ENCODE measurements at places on chromosomes 11 and 22. TPM values are rescaled to one million over a fixed set of nuclear protein-coding genes. Genes with fewer than 3 reads are reported as not detected.

- H3K4me3 ChIP-seq = no peak overlapping the region
- H3K36me3 ChIP-seq = peaks cover 43% of the 10 kb centered on the region
- H3K27ac ChIP-seq = no peak overlapping the region
- no peaks in the 10 kb centered on the region for H3K27me3 ChIP-seq
Measured at GRCh38 chr22:20750461-20751184, 23.3 kb upstream of the SERPIND1 start.

DNA sequence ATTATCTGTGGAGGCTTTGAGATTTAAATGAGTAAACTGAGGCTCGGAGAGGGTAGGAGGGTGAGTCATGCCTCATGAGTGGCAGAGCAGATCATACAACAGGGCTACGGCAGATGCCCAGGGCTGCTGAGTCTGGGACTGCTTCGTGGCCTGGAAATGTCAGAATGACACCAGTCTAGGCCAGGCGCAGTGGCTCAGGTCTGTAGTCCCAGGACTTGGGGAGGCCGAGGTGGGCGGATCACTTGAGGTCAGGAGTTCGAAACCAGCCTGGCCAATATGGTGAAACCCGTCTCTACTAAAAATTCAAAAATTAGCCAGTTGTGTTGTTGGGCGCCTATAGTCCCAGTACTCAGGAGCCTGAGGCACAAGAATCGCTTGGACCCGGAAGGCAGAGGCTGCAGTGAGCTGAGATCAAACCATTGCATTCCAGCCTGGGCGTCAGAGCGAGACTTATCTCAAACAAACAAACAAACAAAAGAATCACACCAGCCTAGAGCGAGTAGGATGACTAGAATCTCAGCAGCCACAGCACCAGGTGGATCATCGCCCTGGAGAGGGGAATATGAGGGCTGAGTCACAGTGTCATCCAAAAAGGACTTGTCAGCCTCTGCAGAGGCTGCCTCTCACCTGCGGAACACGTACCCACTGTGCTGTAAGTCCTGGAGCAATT, 48.6 kb upstream of the ADA2 start:
- no peaks in the 10 kb centered on the region for H3K27me3 ChIP-seq
- H3K4me1 ChIP-seq = peaks cover 12% of the 10 kb centered on the region
- H3K36me3 ChIP-seq = no peaks in the 10 kb centered on the region
- no peak for DNase-seq
- H3K4me3 ChIP-seq = no peak overlapping the region

The HOATZ gene
- total RNA-seq = not detected

DNA sequence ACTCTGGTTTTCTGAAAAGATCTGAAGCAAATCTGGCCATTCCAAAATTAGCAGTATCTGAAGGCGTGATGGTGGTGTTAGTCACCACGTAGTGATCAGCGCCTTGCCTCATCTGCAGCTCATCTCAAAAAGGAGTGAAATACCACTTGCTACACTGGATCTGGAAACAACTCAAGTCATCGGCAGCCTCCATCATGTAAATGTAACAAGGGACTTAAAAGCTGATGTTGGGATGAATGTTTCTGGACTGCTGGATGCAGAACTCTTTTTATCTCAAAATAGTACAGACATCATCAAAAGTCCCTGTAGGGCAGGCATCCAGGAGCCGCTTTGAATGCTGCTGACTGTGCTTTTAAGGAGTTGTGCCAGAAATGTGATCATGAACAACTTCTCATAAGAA, 14.1 kb upstream of the APLP2 start:
- H3K4me1 ChIP-seq = no peaks in the 10 kb centered on the region
- no peak overlapping the region for H3K27ac ChIP-seq
- no peak overlapping the region for H3K4me3 ChIP-seq

- H3K4me3 ChIP-seq = no peak overlapping the region
- no peak for DNase-seq
- H3K27me3 ChIP-seq = no peaks in the 10 kb centered on the region
- H3K36me3 ChIP-seq = no peaks in the 10 kb centered on the region
Measured at GRCh38 chr22:18952022-18952421, 15.9 kb upstream of the PRODH start.

GRCh38 chr11:9681583-9682372, 17.9 kb downstream of the SWAP70 start:
- no peaks in the 10 kb centered on the region for H3K36me3 ChIP-seq
- no peaks in the 10 kb centered on the region for H3K27me3 ChIP-seq
- DNase-seq = no peak
- no peak overlapping the region for H3K27ac ChIP-seq
- H3K4me1 ChIP-seq = no peaks in the 10 kb centered on the region

- H3K27me3 ChIP-seq = no peaks in the 10 kb centered on the region
- no peaks in the 10 kb centered on the region for H3K4me1 ChIP-seq
- no peak overlapping the region for H3K27ac ChIP-seq
- no peak overlapping the region for H3K4me3 ChIP-seq
- no peaks in the 10 kb centered on the region for H3K36me3 ChIP-seq
- DNase-seq = no peak
Measured at GRCh38 chr11:63488789-63489188, 2.2 kb downstream of the PLAAT5 start.

DNA sequence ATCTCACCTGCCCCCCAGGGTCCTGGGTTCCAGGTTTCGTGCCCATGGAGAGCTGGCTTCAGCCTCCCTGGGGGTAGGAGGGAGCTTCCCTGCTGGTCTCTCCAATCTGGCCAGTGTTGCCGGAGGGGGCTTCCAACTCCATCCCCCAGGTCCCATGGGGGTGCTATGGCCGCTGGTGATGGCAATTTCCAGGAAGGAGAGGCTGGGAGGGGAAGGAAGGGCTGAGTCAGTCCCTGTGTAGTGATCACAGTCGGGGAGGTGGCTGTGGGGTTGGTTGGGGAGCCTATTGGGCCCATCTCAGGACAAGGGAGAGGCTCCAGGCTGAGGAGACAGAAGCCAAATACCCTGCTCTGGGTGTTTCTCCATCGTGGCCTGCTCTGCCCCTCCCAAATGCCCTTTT, 5.7 kb upstream of the CDC42EP2 start:
- H3K4me1 ChIP-seq = no peaks in the 10 kb centered on the region
- H3K27me3 ChIP-seq = no peaks in the 10 kb centered on the region
- H3K27ac ChIP-seq = no peak overlapping the region

The F2 gene
- not detected for total RNA-seq

The ARHGAP42 gene
- total RNA-seq = 0.18 TPM

GRCh38 chr22:21948390-21948789, 4.3 kb downstream of the PPM1F start:
- no peaks in the 10 kb centered on the region for H3K27me3 ChIP-seq
- no peak overlapping the region for H3K4me3 ChIP-seq
- peaks cover 18% of the 10 kb centered on the region for H3K4me1 ChIP-seq
- no peak for DNase-seq
- H3K27ac ChIP-seq = peak overlapping the region; percentile 18
- H3K36me3 ChIP-seq = peaks cover 16% of the 10 kb centered on the region

The KRTAP5-10 gene
- not detected for total RNA-seq

The SCUBE2 gene
- not detected for total RNA-seq

GRCh38 chr11:58165504-58166106, 23.3 kb upstream of the OR9Q2 start:
- H3K27ac ChIP-seq = no peak overlapping the region
- H3K4me3 ChIP-seq = no peak overlapping the region
- H3K27me3 ChIP-seq = peaks cover 4% of the 10 kb centered on the region
- H3K36me3 ChIP-seq = no peaks in the 10 kb centered on the region
- DNase-seq = no peak

The FGF4 gene
- total RNA-seq = not detected

GRCh38 chr11:75264356-75264755, 23.8 kb downstream of the TPBGL start:
- peaks cover 47% of the 10 kb centered on the region for H3K4me1 ChIP-seq
- H3K27ac ChIP-seq = no peak overlapping the region
- no peak for DNase-seq
- no peaks in the 10 kb centered on the region for H3K27me3 ChIP-seq

GRCh38 chr11:11895672-11896071, 53.9 kb downstream of the USP47 start:
- no peak for DNase-seq
- H3K36me3 ChIP-seq = no peaks in the 10 kb centered on the region
- no peaks in the 10 kb centered on the region for H3K4me1 ChIP-seq
- H3K4me3 ChIP-seq = no peak overlapping the region

- no peak overlapping the region for H3K4me3 ChIP-seq
- H3K27me3 ChIP-seq = no peaks in the 10 kb centered on the region
- H3K36me3 ChIP-seq = no peaks in the 10 kb centered on the region
- H3K27ac ChIP-seq = no peak overlapping the region
Measured at GRCh38 chr22:21051831-21052400, 6.2 kb downstream of the LRRC74B start.

The MPPED1 gene
- not detected for total RNA-seq

- H3K36me3 ChIP-seq = no peaks in the 10 kb centered on the region
- H3K27me3 ChIP-seq = no peaks in the 10 kb centered on the region
- H3K4me1 ChIP-seq = no peaks in the 10 kb centered on the region
- no peak overlapping the region for H3K27ac ChIP-seq
- no peak overlapping the region for H3K4me3 ChIP-seq
Measured at GRCh38 chr22:44729391-44730021, 22.9 kb upstream of the ARHGAP8 start.

- no peak for DNase-seq
- no peak overlapping the region for H3K27ac ChIP-seq
- H3K4me1 ChIP-seq = no peaks in the 10 kb centered on the region
- H3K27me3 ChIP-seq = peaks cover 2% of the 10 kb centered on the region
Measured at GRCh38 chr11:110076371-110076965, 16.7 kb upstream of the ZC3H12C start.

DNA sequence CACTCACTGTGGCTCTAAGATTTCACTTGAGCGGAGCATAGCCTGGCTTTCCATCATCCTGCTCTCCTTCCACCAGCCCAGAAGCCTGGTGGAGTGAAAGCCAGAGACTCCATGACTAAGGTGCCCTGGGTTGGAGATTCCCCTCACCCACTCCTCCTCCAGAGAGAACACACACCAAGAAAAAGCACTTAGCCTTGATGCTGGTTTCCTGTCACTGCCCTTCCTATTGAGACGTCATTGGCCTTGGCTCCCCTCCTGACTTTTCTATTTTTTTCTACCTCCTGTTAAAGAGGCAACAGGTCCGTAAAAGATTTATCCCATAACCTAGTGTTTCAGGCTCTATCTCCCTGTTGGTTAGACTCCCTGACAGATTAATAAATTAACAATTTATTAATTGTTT, 38.5 kb upstream of the APLNR start:
- DNase-seq = no peak
- H3K36me3 ChIP-seq = no peaks in the 10 kb centered on the region
- H3K27me3 ChIP-seq = no peaks in the 10 kb centered on the region

- no peaks in the 10 kb centered on the region for H3K27me3 ChIP-seq
- H3K36me3 ChIP-seq = peaks cover 21% of the 10 kb centered on the region
- no peaks in the 10 kb centered on the region for H3K4me1 ChIP-seq
- no peak overlapping the region for H3K27ac ChIP-seq
- no peak overlapping the region for H3K4me3 ChIP-seq
- DNase-seq = peak; percentile 45
Measured at GRCh38 chr22:37472418-37473006, 13.7 kb downstream of the MFNG start.

The RAG2 gene
- not detected for total RNA-seq

DNA sequence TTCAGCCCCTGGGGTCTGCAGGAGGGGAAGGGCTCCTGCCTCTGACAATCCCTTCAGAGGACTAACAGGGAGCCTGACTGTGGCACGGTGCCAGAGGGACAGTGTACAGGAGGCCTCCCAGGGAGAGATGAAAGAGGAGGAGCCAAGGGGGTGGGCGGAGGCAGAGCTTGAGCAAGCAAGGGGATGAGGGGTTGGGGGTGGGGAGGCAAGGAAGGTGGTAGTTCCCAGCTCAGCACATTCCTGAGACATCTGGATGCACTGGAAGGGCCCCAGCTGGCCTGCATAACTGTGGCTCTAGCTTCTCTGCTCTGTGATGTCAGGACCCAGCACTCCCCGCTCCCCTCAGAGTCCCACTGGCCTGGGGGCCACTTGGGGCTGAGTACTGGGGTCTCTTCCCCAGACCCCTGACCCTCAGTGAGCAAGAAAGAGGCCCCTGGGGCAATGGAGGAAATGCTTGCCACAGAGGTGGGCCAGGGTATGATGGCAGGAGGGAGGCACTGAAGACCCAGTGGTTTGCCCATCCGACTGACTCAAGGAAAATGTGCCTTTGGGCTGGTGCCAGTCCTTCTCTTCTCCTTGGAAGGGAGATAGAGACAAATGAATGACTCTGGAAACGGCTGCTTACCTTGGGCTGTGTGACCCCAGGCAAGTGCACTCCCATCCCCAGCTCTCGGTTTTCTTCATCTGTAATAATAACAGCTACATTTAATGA, 13.3 kb downstream of the CREB3L1 start:
- no peak for DNase-seq
- H3K36me3 ChIP-seq = no peaks in the 10 kb centered on the region
- peaks cover 6% of the 10 kb centered on the region for H3K4me1 ChIP-seq
- H3K4me3 ChIP-seq = no peak overlapping the region

The LAMTOR1 gene
- 79.2 TPM for total RNA-seq

The DEPDC5 gene
- total RNA-seq = 38.1 TPM

GRCh38 chr11:71185411-71185810, 67.0 kb downstream of the SHANK2 start:
- H3K27me3 ChIP-seq = no peaks in the 10 kb centered on the region
- DNase-seq = no peak

DNA sequence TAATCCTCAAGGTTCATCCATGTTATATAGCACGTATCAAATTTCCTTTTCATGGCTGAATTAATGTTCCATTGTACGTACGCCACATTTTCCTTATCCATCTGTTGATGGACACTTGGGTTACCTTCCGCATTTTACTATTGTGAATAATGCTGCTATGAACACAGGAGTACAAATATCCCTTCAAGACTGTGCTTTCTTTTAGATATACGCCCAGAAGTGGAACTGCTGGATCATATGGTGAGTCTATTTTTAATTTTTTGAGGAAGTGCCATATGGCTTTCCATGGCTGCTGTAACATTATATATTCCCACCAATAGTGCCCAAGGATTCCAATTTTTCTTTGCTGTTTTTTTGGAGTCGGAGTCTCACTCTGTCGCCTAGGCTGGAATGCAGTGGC, 6.0 kb downstream of the MRPL40 start:
- DNase-seq = no peak
- H3K36me3 ChIP-seq = peaks cover 20% of the 10 kb centered on the region
- H3K27ac ChIP-seq = no peak overlapping the region
- no peak overlapping the region for H3K4me3 ChIP-seq

DNA sequence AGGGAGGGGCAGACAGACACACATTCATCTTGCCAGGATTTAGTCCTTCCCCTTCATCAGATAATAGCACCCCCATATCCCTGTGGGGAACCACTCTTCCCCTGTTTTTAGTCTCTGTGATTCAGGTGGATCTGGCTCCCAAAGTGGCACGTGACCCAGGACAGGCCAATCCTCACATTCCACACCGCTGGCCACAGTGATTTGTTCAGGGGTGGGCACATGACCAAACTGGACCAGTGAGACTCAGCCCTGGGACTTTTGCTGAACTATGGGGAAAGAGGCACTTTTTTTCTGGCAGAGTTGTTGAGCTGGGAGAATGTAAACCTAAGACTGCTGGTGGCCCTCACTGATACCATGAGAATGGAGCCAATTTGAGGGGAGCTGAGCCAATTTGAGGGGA, 19.1 kb upstream of the KCNJ11 start:
- H3K27me3 ChIP-seq = no peaks in the 10 kb centered on the region
- DNase-seq = no peak
- no peak overlapping the region for H3K27ac ChIP-seq
- H3K36me3 ChIP-seq = no peaks in the 10 kb centered on the region
- no peaks in the 10 kb centered on the region for H3K4me1 ChIP-seq

- H3K27ac ChIP-seq = no peak overlapping the region
- H3K4me1 ChIP-seq = no peaks in the 10 kb centered on the region
- no peaks in the 10 kb centered on the region for H3K36me3 ChIP-seq
Measured at GRCh38 chr11:23679981-23680380, 816.9 kb upstream of the LUZP2 start.

GRCh38 chr11:33753304-33753967, 17.2 kb upstream of the CD59 start:
- peaks cover 41% of the 10 kb centered on the region for H3K36me3 ChIP-seq
- no peak overlapping the region for H3K4me3 ChIP-seq
- H3K4me1 ChIP-seq = no peaks in the 10 kb centered on the region
- no peaks in the 10 kb centered on the region for H3K27me3 ChIP-seq
- no peak for DNase-seq

The ANO1 gene
- not detected for total RNA-seq

Measured in CD8-positive, alpha-beta memory T cell (primary cell).